Stimulated activated CD8-positive, alpha-beta memory T cell treated with anti-CD3 and anti-CD28 coated beads, Interleukin-7, amount 100 ng/mL, for 48 hours (primary cell): ENCODE measurements at places on chromosomes 4 and X.

DNA sequence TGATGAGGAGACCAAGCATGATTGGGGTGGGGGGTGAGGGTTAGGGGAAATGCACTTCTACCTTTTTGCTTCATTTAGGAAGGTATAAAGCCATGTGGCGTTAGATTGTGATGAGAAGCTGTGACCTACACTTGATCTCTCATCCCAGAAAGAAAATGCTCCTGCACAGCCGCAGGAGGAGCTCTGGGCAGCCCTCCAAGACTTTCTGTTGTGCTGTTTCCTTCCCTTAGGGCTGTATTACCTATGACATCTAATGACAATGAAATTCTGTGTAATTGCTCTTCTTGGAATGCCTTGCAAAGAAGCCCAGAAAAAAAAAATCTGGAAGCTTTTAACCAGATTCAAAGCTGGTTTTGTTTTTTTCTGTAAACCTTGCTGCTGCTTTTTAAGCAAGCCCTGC, 13.4 kb downstream of the PRPS2 start:
- no peak for DNase-seq

DNA sequence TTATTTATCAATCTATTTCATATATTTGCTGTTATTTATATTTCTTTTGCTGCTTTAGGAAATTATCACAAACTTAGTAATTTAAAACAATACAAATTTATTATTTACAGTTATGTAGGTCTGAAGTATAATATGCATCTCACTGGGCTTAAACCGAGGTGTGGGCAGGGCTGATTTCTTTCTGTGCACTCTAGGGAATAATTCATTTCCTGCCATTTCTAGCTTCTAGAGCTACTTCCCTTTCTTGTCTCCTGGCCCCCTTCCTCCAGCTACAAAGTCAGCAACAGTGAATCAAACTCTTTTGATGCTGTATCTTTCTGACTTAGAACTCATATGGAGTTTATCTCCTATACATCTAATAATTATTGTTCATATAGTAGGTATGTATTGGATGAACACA, 303.5 kb upstream of the ARSJ start:
- no peak for DNase-seq

DNA sequence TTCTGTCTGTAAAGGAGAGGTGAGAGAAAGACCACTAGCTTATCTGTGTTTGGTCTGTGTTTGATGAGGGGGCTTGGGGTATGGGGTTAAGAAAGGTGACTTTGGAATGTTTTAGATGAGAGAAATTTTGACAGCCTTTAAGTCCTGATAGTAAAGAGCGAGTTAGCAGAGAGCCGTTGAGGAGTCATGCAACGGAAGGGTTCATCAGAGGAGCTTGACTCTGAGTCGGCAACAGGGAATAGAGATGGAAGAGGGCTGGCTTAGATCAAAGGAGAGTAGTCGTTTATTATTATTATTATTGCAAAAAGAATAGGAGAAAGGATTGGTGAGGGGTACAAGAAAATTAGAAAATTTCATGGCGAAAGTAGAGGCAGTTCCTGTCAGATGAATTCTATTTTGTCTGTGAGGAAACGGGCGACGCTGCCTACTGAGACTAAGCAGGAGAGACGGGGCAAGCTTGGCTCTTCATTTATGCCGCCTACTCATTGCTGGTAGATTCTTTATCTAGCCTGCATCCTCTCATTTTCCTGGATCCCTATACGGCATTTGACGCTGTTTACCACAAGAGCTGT, 473 bp upstream of the VAMP7 start:
- DNase-seq: no peak

- DNase-seq: no peak
Observed at GRCh38 chrX:80751456-80751855, 58.2 kb downstream of the BRWD3 start.

DNA sequence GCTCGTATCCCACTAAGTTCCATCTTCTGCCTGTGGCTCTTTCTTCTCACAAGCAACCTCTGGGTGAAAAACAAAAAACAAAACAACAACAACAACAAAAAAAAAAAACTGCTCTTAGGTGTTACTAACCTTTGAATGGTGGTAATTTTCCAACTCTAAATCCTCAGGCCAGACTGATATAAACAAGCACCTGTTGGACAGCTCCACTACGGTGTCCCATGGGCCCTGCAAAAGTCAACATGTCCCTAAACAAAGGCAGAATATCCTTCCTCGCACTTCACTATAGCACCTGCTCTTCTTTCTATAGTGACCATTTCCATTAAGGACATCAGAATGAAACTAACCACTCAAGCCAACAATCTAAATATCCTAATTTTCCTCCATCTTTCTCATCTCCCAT, 54.6 kb upstream of the PARM1 start:
- DNase-seq: no peak

GRCh38 chrX:48800574-48801279, 1.1 kb upstream of the HDAC6 start:
- no peak for DNase-seq

- DNase-seq: no peak
Observed at GRCh38 chr4:103008875-103009729, 10.4 kb downstream of the SLC9B1 start.

DNA sequence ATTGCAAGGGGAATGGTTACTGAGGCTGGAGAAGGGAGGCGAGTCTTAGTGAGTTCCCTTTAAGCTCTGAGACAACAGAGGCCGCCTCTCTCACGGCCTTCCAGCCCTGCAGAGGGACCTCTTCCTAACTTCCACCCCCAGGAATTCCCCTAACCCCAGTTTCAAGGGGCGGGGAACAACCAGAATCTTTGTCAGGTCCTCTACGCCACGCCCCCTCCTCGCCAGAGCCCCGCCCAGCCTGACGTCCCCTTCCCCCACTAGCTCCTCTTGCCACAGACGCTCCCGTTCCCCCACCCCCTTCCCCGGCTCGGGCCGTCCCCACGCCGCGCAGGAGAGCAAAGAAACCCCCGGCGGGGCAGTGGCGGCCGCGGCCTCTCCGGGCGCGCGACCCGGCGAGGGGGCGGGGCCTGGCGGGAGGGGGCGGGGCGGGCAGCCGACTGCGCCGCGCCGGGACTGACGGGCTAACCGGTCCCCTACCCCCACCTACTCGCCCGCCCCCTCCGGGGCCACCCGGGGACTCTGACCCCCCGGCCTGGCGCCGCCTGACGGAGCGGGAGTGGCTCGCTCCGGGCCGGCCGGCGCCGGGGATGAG, 12.3 kb upstream of the TMEM156 start:
- DNase-seq: peak; percentile 97

GRCh38 chr4:112908511-112908910, 140.9 kb upstream of the ANK2 start:
- no peak for DNase-seq

- DNase-seq: no peak
Observed at GRCh38 chrX:97398030-97398551, 514.4 kb downstream of the RPA4 start.

DNA sequence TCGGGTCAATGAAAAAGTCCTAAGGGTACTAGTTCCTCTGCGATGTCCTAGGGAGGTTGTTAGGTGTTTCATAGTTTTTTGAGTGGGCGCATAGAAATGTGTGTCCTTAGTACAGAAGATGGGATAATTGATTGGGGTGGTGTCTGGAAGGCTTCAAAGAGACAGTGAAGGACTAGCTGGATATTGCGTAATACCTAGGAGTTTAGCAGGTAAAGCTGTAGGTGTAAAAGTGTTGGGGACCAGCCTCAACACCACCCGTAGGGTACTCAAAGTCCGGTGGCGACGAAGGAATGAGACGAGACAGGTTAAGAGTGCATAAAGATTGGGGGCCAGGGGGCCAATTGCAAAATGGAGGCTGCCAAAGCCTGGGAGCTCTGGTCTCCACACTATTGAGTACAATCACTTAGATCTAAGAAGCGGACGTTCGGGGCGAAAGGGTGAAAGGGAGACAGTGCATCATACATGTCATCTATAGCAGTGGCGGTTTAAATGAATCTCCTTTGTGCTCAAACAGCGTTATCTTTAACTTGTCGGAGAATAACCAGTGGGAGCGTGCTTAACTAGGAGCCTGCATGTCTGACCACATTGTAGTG, 1.0 kb downstream of the TRMT44 start:
- DNase-seq: no peak

GRCh38 chrX:152725409-152725808, 8.1 kb downstream of the CSAG1 start:
- DNase-seq: no peak

GRCh38 chr4:73707918-73708577, 32.3 kb upstream of the CXCL8 start:
- DNase-seq: no peak

DNA sequence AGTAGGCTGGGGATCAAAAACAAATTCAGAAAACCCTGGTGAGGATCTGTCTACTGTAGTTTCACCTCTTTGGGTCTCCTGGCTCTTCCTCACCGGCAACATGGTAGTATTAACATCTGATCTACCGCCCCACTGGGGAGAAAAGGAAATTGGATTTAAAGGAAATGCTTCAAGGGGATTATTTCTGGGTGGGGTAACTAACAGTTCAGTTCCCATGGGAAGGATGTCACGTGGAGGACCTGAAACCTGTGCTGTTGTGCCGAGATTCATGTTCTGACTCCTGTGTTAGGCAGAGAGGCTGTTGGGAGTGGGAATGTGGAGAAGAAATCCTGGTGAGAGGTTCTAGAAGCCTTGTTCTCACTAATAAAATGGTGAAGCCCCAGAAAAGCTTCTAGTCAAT, 254.4 kb downstream of the BCOR start:
- DNase-seq: no peak

DNA sequence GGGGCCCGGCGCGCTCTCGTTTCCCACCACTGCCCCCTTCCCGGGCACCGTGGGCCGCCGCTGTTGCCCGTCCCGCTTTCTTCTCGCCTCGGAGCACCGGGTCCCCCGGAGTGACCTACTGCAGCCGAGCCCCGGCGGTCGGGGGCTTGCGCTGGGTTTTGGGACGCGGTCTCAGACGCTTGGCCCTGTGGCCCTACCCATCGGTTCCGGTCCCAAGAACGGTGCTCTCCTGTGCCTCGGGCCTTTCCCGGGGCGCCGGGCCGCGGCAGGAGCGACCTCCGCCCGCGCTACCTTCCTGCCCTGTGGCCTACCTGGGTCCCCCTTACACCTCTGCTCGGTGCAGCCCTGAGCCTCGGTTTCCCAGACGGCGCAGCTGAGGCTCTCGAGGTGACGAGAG, 21.6 kb upstream of the HMX1 start:
- DNase-seq: no peak

DNA sequence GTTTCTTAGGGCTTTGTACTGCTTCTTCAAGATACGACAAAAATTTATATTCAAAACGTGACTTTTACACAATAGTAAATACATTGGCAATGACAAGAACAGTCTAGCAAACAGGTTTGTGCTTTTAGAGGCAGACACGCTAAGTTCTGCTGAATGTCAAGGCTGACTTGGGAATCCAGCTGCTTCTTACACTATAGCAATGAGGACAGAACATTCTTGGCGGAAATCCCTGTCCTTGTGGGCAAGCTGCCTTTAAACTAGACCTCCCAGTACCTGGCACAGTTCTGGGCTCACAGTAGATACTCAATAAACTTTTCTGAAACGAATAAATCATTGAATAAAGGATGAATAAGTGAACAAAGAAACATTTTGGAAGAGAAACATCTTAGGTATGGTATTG, 148.2 kb downstream of the RASL11B start:
- no peak for DNase-seq

- DNase-seq: no peak
Observed at GRCh38 chrX:23844502-23845138, 61.6 kb downstream of the SAT1 start.

- peak; percentile 15 for DNase-seq
Observed at GRCh38 chrX:110450050-110450449, 91.4 kb downstream of the RTL9 start.

DNA sequence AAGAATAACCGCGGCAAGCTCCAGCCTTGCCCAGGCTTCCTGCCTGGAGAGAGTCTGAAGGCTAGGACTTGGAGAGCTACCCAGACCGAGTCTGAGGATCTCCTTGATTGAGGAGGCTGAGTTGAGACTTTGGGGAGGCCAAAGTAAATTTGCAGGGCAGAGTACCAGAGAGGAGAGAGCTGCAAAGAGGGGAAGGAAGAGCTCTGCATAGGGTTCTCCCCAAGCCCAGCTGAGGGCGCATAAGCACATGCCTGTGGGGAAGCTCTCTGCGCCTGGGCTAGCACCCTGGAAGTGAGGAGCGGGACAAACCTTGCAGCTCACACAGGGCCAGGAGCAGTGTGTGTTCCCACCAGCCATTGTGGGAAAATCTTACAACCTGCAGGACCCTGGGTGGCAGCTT, 56.1 kb downstream of the FAM193A start:
- no peak for DNase-seq

- no peak for DNase-seq
Observed at GRCh38 chr4:115660465-115660864, 547.0 kb upstream of the NDST4 start.

DNA sequence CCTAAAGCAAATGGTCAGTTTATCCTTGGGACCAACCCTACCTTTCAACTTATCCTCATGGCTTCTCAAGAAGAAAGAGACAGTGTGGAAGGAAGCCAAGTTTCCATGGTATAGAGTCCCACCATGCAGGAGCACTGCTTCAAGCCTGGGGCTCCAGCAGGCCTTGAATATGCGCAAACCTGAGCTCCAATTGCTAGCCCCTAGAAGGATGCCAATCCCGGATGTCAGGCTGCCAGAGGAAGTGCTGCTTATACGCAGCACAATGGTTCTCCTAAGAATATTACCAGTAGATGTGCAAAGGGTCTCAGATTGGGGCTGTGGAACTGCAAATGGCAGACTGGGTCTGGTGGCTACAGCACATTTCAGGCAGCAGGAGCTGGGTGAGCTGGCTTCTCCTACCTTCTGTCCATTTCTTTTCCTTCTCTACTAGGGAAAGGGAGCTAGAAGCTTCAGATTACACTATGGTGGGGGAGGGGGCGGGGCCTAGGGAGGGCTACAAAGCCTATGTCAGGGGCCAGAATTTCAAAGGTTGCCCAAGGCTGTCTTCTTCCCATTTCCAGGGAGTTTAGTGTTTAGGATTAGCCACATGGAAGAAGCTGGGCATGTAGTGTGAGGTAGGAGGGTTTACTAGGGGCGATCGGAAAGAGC, 40.7 kb upstream of the CITED1 start:
- DNase-seq: no peak

- DNase-seq: no peak
Observed at GRCh38 chr4:185508181-185508580, 27.1 kb downstream of the PDLIM3 start.

DNA sequence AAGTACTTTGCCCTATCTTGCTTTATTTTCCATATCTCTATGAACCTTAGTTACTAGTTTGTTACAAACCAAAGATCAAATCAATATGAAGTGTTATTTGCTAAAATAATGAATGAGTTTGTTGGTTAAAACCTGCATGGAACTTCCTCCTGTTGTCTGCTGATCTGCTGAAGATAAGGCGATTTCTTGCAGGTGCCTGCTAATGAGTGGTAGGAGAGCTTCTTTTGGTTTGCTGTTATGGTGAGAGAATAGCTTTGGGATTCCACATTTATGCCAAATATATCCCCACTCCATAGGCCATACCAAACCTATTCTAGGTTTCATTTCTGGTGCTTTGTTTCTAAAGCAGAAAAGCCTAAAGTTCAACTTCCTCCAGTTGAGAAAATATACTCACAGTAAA, 103.8 kb upstream of the PCDH10 start:
- no peak for DNase-seq

DNA sequence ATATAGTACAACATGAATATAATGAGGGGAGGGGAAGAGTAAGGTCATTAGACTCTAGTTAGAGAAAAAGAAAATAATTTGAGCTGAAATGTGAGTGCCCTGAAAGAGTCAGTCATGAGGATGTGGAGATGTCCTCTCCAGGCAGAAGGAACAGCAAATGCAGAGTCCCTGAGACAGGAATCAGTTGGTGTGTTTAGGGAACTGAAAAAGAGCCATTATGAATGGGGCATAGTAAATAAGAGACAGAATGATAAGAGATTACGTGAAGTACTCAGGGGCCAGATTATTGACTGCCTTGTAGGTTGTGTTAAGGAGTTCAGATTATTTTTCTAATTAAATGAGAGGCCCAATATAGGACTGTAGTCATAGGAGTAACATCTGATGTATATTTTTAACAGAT, 147.0 kb downstream of the PDLIM5 start:
- no peak for DNase-seq
